Skin of body (tissue), 3 donors: ENCODE measurements at places on chromosomes 5 and 9. TPM values are rescaled to one million over a fixed set of nuclear protein-coding genes. Genes with fewer than 3 reads are reported as not detected.

DNA sequence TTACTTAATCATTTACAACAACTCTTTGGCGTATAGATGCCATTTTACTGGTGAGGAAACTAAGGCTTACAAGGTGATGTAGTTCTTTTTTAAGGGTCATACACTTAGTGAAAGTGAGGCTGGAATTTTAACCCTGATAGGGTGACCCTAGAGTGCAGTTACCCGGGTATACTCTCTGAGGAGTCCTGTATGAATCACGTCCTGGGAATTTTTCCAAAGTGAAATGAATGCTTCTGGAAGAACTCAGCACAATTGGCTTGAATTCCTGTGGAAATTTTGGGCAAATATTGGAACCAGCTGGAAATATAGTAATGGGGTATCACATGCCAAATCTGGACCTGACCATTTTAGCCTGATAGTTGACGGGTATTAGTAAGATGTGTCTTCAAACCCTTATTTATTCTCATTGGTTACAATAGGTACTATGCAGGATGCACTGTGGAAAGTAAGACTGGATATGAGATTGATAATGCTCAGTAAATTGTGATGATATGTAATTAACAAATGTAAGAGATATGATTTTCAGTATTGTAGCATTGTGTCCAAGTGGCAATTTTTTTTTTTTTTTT lies 14.8 kb downstream of the SUB1 start:
- no peak for DNase-seq

DNA sequence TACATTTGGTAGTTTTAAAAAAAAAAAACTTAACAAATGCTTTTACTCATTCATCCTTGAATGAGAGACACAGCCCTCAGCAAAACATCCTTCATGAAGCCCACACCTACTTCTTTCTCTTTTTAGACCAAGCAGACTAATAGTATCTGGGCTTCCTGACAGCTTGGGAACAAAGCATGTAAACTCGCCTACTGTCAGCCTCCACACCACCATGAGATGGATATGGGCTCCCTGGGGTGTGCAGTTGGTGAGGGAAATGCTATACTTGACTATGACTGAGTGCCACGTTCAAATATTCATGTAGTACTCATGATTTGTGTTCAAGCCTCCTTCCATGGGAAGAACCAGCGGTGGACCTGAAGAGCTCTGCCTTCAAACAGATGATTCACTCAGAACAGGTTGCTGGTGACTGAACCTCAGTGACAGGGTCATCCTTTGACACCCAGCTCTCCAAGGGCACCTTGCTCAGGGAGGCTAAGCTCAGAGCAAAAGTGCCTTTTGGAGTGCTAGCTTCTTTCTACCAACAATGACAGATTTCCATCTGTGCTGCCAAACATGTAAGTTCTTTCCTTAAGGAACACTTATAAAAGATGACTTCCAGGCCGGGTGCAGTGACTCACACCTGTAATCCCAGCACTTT lies 36.8 kb downstream of the SLC22A5 start:
- no peak for DNase-seq

GRCh38 chr9:110512817-110513216 lies 66.7 kb downstream of the SVEP1 start:
- DNase-seq, result no peak

- DNase-seq, result no peak
These were observed 16.0 kb downstream of the ENC1 start for GRCh38 chr5:74624501-74624900.

DNA sequence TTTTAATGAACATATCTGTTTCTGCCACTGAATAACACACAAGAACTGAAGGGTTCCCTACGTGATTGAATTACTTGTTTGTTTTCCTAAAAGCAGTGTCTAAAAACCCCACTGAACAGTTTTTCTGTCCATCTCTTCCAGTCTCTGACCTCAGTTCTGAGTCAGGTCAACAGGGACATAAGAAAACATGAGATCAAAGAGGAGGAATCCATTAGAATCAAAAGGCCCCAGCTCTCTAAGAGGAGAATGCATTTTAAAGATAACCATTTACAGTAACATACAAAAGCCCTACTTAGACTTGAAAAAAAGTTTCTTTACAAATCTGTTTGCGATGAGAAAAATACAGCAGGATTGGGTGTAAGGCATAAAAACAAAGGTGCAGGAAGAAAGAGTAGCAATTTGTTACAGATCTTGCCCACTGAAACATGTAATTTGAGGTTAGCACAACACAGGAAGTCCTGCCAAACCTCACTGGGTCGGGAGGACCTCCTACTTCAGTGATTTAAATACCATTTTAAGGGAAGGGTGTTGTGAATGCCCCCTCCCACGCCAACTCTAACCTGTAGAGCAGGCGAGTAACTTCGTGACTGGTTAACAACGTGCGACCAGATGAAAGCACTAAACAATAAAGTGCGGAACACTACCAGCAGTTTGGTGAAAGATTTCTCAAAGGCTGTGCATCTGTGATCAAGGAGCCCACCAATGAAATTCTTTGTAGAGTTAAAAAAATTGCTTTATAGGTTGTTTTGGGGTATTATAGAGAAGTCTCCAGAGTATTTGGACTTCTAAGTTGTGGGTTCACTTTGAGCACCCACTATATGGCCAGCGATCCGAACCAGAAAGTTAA lies 1.3 kb downstream of the QSOX2 start:
- DNase-seq, result no peak

DNA sequence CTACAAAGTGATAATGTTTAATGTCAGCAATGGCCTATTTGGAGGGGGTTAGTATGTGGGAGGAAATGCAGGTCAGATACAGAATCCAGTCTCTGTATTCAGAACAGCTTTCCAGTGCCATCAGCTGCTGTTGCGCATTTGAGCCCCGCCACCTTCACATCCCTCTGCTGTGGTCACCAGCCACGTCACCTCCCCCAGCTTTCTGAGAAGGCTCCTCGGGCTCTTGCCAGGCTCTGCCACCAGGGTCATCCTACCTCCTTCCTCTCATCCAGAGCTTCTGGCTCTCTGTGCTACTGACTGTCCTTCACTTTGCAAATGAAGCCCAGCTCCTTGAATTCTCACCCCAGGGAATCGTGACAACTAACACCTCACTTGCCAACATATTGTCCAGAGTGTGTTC lies 138.8 kb downstream of the PIK3R1 start:
- DNase-seq, result no peak

DNA sequence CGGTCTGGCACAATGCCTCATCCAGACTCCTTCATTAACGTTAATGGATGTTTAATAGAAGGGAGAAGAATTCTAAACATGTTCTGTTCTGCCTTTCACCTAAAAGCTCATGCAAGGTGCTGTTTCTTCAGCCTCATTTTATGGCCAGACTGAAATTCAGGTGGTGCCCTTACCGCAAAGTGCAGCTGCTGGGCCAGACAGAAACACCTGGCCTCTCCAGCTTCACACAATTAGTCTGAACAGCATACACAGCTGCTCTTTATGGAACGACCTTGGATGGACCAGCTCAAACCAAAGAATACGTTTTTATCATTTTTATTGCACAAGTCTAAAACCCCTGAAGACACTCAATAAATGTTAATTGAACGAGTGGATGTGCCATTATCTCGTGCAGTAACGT lies 4.6 kb downstream of the SNCAIP start:
- DNase-seq, result no peak

- DNase-seq, result peak; percentile 90
These were observed 78.4 kb downstream of the MAP1B start for GRCh38 chr5:72185496-72186329.

GRCh38 chr5:142722896-142723295 lies 37.0 kb upstream of the FGF1 start:
- no peak for DNase-seq

DNA sequence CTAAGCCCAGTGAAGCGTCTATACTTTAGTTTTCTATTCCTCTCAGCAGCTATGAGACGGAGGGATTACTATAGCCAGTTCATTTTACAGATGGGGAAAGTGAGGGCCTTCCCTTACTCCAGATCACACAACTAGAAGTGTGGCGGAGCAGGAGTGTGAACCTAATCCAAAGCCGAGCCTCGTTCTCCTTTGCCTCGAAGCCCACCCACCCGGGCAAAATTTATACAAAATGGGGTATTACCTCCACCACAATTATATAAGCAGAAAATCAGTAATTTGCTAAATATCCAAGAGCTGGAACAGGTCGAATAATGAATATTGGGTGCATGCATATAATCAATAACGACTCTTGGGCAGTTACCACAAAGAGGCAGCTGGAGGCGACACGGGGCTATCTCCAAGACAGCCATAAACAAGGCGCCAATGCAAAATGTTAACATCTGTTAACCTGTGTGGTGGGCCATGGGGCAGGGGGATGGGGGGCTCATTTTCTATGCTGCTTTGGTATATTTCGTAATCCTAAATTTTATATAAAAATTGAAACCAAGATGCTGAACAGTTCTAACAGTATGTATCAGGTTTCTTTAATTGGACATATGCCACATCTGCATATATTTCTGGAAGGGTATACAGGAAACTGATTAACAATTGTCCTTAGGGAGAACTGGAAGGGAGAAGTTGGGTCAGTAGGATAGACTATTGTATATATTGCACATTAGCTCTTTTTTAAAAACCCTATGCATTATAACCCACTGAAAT lies 1.2 kb upstream of the RNF44 start:
- DNase-seq, result no peak

GRCh38 chr5:138631096-138631928 lies 56.1 kb upstream of the HSPA9 start:
- DNase-seq, result no peak

GRCh38 chr5:57818397-57818796 lies 335.8 kb upstream of the ACTBL2 start:
- no peak for DNase-seq

SLC24A2 gene
- 0.30 TPM for total RNA-seq

HARS1 gene
- total RNA-seq, result 36.9 TPM

EIF4E1B gene
- total RNA-seq, result not detected

KCTD16 gene
- 0.20 TPM for total RNA-seq

RASEF gene
- 4.9 TPM for total RNA-seq

PGGT1B gene
- 13.1 TPM for total RNA-seq

AGXT2 gene
- total RNA-seq, result not detected

SLC23A1 gene
- 0.30 TPM for total RNA-seq

FYB1 gene
- total RNA-seq, result 6.2 TPM
